ENCODE measurements at places on chromosomes 3 and 15.

GRCh38 chr15:91944331-91944730 is 90.8 kb downstream of the SLCO3A1 start:
- no peak for DNase-seq
- peaks cover 17% of the 10 kb centered on the region for H3K27me3 ChIP-seq
- no peaks in the 10 kb centered on the region for H3K36me3 ChIP-seq
- no peak overlapping the region for H3K4me3 ChIP-seq
- peaks cover 2% of the 10 kb centered on the region for H3K4me1 ChIP-seq

- H3K4me3 ChIP-seq = no peak overlapping the region
- no peaks in the 10 kb centered on the region for H3K27me3 ChIP-seq
- peaks cover 41% of the 10 kb centered on the region for H3K4me1 ChIP-seq
- H3K27ac ChIP-seq = no peak overlapping the region
Measured at GRCh38 chr15:68078365-68078764, 24.2 kb downstream of the PIAS1 start.

- H3K36me3 ChIP-seq = no peaks in the 10 kb centered on the region
- no peaks in the 10 kb centered on the region for H3K27me3 ChIP-seq
- DNase-seq = no peak
Measured at GRCh38 chr15:54289590-54290136, 311.4 kb downstream of the UNC13C start.

DNA sequence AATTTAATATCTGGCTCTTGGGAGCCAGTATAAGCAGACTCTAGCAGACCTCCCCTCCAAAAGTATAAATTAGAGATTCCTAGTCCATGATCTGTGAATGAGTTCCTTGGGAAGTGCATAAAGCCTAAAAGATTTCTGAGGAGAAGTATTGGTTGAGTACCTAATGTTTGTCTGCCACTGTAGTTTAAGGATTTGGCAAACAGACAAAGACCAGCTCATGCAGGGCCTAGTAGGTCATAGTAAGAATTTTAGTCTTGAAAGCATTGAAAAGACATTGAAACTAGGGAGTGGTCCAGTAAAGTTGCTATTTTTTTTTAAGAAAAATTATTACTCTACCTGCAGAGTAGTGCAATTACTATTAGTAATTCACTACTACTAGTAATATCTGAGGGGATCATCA is 67.5 kb downstream of the SPRED1 start:
- no peaks in the 10 kb centered on the region for H3K27me3 ChIP-seq
- H3K27ac ChIP-seq = no peak overlapping the region
- no peak overlapping the region for H3K4me3 ChIP-seq
- peaks cover 14% of the 10 kb centered on the region for H3K36me3 ChIP-seq

- no peak overlapping the region for H3K4me3 ChIP-seq
- DNase-seq = no peak
- no peak overlapping the region for H3K27ac ChIP-seq
- H3K27me3 ChIP-seq = peaks cover 15% of the 10 kb centered on the region
- no peaks in the 10 kb centered on the region for H3K4me1 ChIP-seq
- no peaks in the 10 kb centered on the region for H3K36me3 ChIP-seq
Measured at GRCh38 chr15:80367661-80368060, 36.5 kb upstream of the ARNT2 start.

DNA sequence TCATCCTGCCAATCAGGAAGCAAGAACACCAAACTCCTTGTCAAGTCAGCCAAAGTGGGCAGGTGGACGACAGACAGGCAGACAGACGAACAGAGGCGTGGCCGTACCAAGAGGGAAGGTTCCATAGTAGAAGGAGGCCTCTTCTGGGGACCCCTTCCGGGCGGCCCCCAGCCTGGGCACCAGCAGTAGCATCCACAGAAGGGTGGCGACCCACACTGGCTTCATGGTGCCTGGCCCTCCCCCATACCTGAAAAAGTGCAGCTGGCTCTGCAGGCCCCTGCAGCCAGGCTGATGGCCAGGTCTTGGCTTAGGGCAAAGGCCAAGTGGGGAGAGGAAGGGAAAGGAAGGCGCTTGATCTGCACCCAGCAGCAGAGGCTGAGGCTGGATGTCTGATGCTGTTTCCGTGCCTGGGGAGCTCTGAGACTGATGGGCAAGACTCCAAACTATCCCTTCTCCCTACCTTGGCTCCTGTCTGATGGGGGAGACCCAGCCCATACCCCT is 607 bp downstream of the LCTL start:
- no peak overlapping the region for H3K27ac ChIP-seq
- no peak overlapping the region for H3K4me3 ChIP-seq
- DNase-seq = peak; percentile 70
- H3K36me3 ChIP-seq = no peaks in the 10 kb centered on the region

DNA sequence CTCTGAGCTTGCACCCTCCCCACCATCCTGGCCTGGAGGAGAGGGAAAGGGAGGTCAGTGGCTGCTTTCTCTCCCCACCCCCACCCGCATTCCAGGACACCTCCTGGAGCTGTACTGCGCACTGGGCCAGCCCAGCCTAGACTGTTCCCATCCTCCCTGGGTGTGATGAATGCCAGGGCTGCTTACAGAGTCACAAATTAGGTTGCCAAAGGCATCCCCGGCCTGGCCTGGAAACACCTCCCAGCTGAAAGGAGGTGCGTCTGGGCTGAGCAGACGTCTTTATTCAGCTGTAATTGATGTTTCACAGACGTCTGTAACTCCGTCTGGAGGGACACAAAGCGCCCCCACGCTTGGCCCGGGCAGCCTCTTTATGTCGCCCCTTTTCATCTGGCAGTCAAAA is 47.6 kb downstream of the RHCG start:
- no peak for DNase-seq
- H3K4me3 ChIP-seq = no peak overlapping the region
- H3K27ac ChIP-seq = no peak overlapping the region
- H3K27me3 ChIP-seq = peaks cover 40% of the 10 kb centered on the region
- H3K36me3 ChIP-seq = no peaks in the 10 kb centered on the region
- H3K4me1 ChIP-seq = no peaks in the 10 kb centered on the region

- DNase-seq = no peak
- H3K36me3 ChIP-seq = no peaks in the 10 kb centered on the region
- H3K27me3 ChIP-seq = peaks cover 4% of the 10 kb centered on the region
- no peak overlapping the region for H3K4me3 ChIP-seq
Measured at GRCh38 chr3:142976621-142977398, 13.3 kb upstream of the PAQR9 start.

DNA sequence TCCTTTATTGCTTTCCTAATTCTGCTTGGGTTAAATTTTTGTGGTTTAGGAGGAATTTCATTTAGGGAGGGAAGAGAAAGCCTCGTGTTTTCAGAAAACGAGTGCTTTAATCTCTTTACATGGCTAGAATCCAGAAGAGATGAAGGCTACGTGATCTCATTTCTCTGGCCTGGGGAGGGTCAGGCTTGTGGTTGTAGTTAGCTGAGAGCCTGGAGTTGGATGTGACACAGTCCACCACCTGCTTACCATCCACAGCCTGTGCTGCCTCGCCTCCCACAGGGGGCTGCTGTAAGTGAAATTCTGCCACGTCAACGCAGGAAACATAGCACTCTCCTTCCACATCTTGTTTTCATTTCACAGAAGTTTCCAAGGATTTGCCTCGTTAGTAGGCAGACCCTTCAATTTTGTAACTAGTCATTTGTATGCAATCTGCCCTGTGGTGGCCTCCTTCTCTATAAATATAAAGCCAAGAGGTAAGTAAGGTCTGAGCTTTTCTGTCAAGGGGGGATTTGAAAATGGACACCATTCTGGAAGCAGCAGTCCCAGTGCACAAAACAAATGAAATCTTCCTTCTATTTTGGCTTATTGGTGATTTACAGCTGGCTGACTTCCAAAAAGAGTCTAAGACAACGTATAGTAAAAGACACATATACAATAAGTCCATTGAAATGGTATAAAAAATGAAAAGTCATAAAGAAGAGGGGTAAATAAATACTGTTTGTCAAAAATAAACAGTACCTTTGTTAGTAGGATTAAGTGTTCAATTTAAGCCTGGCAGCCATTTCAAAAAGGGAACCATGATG is 3.4 kb downstream of the GXYLT2 start:
- peak overlapping the region; percentile 90 for H3K27ac ChIP-seq
- no peaks in the 10 kb centered on the region for H3K36me3 ChIP-seq
- H3K27me3 ChIP-seq = peaks cover 2% of the 10 kb centered on the region
- no peak for DNase-seq
- peak overlapping the region; percentile 56 for H3K4me3 ChIP-seq

GRCh38 chr3:141020143-141020830 is 30.9 kb upstream of the SPSB4 start:
- DNase-seq = no peak
- H3K4me1 ChIP-seq = no peaks in the 10 kb centered on the region
- no peaks in the 10 kb centered on the region for H3K36me3 ChIP-seq
- peaks cover 14% of the 10 kb centered on the region for H3K27me3 ChIP-seq

DNA sequence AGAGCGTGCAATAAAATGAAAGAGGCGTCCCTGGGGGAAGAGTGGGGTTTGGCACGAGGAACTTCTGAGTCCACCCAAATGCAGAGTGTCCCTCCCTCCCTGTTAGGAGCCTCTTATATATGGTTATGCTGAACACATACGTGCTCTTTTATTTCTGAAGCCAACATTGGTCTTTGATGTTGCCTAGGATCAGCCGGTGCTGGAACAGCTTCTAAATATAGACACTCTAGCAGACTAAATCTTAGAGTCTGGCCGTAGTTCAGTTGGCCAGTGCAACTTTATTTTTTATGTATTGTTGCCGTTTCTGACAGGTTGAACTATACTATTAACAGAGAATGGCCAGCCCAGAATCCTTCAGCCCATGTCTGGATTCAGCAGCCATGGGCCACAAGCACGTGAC is 128.7 kb downstream of the GHSR start:
- peaks cover 59% of the 10 kb centered on the region for H3K4me1 ChIP-seq
- no peaks in the 10 kb centered on the region for H3K27me3 ChIP-seq
- DNase-seq = no peak
- peak overlapping the region; percentile 82 for H3K27ac ChIP-seq

DNA sequence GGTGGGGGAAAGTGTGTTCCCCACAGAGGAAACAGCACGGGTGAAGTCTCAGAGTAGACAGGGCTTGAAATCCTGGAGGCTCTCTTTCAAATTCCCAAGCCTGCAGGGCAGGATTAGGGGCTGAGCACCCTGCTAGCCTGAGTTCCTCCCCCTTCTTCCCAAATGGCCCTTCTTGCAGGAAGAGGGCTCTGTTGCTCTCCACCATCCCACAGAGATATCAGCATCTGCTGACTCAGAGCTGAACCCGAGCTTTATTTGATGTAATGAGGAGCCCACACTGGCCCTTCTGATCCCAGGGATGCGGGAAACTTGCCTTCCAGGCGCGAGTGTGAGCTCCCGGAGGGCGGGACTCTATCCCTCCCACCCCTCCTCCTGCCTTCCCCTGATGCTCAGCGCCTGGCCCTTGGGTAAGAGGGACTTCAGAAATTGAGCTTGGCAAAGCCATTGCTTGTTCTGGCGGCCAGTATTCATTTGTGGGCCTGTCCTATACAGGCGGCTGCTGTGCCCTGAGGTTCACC is 1.4 kb upstream of the STRA6 start:
- H3K27ac ChIP-seq = peak overlapping the region; percentile 59
- no peak overlapping the region for H3K4me3 ChIP-seq
- H3K4me1 ChIP-seq = peaks cover 74% of the 10 kb centered on the region
- no peaks in the 10 kb centered on the region for H3K36me3 ChIP-seq
- no peaks in the 10 kb centered on the region for H3K27me3 ChIP-seq
- no peak for DNase-seq
